ENCODE measurements at places on chromosomes 7 and 10.

GRCh38 chr10:51607463-51607835 is 91.9 kb downstream of the CSTF2T start:
- DNase-seq: no peak

- no peak for DNase-seq
Observed at GRCh38 chr10:93223336-93223735, 149.6 kb downstream of the CYP26A1 start.

DNA sequence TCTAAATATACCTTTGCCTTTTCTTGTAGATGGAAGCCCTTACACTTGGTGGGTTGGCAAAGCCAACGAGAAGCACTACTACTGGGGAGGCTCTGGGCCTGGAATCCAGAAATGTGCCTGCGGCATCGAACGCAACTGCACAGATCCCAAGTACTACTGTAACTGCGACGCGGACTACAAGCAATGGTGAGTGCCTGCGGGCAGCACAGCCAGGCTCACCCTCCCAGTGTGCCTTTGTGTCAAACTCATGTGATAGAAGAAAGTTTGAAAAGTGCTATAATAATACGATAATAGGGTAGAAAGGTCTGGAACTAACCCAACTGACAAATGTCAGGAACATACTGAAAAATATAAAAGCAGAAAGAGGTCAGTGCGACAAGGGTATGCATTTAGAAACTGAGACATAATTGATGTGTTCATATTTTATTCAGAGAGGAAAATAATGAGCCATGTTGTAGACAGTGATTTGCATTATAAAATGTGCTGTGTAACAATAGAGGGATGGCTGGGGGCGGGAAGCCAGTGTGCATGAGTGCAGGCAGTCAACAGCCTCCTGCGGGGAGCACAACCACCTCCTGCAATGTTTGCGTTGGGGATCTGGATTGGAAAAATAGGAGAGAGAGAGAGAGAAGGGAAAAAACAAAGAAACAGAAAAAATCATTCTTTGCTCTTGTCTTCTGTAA is 686.9 kb upstream of the C7orf33 start:
- DNase-seq: peak; percentile 72

DNA sequence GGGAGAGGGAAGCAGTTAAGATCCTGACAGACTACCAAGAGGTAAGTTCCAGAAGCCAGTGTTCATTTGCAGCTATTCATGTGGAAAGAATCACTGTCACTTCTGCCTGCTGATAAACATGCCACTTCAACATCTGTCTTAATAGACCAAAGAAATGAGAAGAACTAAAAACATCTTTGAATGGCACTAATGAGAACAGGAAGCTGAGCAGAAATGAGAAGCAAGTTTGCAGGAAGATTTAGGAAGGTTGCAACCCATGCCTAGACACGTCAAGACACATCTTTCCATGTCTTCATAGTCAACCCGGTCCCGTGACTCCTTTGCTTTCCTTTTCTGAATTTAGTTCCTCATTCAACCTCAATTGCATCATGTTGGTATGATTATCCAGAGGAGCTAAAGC is 180.0 kb downstream of the PDE1C start:
- DNase-seq: no peak

DNA sequence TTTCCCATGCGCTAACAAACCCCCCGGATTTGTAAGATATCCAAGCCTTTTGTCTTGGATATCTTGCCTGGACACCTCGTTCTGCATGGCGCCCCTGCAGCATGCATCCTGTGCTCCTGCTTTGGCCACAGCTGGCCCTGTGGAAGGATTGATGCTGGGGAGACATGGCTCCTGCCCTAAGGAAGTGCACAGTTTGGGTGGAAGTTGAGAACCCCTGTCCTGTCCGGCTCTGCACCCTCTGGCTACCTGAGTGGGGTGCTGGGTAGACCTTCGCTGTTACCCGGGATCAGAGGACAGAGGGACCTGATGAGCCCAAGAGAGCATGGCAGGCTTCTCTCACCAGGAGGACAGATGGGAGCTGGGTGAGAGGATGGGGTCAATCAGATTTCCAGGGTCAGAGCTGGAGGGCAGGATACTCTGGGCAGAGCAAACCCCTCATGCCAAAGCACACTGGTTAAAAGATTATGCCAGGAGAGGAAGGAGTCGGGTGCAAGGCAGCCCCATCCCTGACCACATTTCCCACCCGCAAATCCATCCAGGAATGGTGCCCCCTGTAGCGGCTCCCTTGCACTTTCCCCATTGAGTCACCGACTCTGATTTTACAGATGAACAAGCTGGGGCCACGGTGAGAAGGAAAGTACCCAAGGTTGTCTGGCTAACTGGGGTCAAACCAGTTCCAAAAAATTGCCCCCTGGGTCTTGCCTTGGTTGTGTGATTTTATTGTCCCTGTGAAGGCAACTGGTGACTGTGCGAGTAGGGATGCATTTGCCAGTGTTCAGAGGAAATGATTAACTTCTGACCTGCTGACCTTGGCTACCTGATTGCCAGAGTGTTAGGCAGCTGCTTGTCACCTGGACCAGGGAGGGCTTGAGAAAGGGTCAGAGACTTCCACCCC is 290.1 kb upstream of the ZMIZ1 start:
- no peak for DNase-seq

DNA sequence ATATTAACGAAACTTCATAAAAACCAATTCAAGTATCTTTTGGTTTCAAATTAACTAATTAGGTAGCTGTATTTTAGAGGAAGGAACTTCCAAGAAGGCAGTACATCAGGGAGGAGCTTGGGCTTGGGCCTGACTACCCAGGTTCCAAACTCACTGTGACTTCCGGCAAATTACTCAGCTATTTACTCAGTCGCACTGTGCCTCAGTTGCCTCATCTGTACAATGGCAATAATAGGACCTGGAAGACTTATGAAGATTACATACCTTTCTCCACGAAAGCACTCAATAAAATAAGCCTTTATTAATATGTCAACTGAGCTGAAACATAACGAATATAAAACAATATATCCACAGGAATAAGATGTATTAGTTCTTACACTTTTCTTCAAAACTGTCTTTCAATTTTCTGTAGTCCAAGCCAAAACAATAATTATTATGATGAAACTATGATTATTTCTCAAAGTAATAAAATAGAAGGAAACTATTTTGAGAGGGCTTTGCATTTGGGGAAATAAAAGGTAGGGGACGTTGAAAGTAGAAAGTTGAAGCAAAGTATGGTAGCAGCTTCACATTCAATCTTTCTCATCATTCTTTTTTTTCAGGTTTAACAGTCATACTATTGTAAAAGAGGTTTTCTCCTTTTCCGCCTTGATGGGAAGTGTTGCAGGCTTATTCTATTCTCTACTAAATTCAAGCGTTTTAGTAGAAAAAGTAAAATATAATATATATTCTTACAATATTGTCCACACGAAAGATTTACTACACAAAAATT is 10.5 kb upstream of the EBLN1 start:
- DNase-seq: no peak

DNA sequence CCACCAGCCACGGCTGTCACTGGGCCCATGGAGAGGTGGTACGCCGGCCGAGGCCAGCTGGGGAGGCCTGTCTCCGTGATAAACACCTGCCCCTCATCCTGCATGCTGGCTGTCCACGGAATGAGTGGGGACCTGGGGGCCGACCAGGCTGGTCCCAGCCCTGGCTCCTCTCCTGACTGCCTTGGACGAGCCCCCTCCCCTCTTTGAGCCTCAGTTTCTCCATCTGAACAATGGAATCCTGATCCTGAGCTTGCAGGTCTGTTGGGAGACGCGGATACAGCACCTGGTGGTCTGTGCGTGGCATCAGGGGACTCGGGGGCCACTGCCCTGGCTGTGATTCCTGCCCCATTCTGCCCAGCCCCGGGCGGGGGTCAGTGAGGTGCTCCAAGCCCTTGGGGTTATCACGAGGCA is 109.9 kb downstream of the MICALL2 start:
- DNase-seq: no peak

All from NCI-H2081 (cell line).